ENCODE measurements at places on chromosomes 4 and X.
A peak's percentile ranks its signal among the peaks of the same experiment; 100 is the strongest.

DNA sequence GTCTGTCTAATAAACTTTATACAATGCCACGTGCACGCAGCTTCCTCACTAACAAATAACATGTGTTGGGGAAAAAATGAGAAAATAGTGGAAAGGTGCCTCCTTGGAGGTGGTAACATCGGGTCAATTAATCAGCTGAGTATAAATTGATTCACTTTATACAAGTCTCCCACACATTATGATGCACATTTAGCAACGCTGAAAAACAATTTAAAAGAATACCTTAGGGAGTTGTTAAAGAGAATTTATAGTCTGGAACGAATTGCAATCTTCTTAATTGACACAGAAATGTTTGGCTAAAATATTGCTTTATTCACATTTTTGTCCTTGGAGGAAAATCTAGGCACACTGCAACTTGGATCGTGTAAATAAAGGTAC lies 84.2 kb downstream of the HPRT1 start:
- DNase-seq = no peak

DNA sequence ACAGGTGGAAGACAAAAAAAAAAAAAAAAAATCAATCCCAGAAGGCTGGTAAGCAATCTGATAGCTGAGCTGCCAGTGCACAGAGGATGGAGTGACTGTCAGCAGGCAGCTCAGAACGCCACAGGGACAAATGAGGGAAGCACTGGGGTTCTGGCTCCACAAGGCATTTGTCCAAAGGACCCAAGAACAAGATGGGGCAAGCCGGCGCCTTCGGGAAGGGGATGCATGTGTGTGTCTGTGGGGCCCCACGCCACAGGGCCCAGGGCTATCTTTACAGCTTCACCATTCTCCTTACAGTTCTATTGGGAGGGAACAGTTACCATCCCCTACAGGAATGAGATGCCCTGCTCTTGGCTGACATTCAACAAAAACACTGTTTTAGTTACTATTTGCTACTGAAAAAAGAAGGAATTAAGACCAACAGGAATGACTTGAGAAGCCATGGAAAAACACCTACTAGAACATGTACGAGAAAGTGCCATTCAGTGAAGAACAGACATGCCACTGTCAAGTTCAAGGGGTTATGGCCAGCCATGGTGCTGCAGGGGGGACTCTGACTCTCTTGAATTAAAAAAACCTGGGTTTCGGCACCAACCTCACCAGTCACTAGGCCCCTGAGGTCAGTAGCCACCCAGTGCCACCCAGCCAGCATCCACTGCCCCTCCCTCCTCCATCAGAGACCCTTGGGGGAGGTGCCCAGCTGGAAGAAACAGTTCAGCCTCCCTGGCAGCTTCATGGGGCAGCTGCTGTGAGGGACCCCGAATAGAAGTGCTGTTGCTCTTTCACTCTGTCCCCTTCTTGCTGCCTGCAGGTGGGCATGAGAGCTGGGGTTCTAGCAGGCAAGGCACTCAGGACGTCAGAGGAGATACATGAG lies 18.5 kb downstream of the WDR1 start:
- DNase-seq = no peak

- no peak for DNase-seq
Observed at GRCh38 chr4:154329939-154330338, 161.7 kb downstream of the DCHS2 start.

GRCh38 chr4:3403348-3403906 lies 38.3 kb upstream of the HGFAC start:
- DNase-seq = no peak

DNA sequence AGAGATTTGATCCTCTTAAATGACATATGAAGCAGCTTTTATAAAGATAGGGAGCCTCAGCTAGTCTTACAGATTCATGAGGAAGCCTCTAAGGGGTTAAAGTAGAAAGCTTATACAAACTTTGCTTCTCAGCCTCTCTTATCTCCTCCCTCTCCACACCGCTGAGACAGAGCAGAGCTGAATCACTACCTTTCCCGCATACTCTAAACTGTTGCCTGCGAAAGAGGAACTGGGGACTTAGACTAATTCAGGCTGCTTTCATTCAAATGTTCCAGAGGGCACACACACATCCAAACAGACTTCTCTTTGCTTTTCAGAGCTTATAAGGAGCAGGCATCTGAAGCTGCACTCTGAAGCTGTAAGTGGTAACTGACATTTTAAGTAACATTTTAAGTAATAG lies at the start of gene SERTM2:
Gene SERTM2 (plus strand): TSS at position 169 of the 400 bp plus-strand sequence. CDS start 7,213 bp downstream, outside the sequence.
- DNase-seq = no peak

GRCh38 chr4:85722807-85723206 lies 247.9 kb downstream of the ARHGAP24 start:
- no peak for DNase-seq

DNA sequence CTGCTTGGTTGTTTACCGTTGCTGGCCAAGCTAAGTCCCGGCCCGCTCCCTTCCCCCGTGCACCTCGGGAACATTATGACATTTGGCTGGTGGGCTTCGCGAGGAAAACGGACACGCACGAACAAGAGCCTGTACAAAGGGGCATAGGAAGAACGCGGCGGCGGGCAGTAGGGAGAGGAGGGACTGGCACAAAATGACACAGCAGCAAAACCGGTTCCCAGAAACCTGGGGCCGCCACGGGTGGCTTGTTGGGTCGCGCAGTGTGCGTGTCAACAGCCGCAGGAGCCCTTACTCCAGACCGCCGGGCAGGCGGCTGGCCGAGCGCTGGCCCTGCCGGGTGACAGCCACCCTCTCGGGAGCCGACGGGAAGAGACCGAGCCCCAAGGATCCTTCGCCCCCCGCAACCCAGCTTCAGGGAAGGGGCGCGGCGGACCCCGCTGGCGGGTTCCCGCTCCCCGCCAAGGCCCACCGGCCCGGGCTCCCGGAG lies 1.6 kb upstream of the LIN54 start:
- DNase-seq = peak; percentile 13

- DNase-seq = no peak
Observed at GRCh38 chr4:24274381-24274941, 309.9 kb downstream of the DHX15 start.

GRCh38 chrX:1584237-1585011 lies 7.0 kb upstream of the AKAP17A start:
- DNase-seq = no peak

DNA sequence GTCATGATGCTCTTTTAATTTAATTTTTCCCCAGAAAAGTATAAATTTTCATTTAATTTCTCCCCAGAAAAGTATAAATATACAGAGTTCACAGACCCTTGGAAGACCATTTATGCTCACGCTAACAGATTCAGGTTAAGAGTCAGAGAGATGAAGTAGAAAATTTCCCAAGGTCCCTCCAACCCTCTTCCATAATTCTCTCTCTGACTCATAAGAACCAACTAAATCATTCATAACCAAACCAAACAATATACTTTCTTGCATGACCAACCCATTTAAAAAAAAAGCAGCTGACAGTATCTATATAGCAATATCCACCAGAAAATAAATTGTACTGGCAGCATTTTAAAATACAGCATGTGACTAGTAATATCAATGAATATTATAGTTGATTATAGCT lies 3.9 kb downstream of the KLHL8 start:
- no peak for DNase-seq

All from COLO829 (cell line).